MCF 10A (cell line): ENCODE measurements at places on chromosomes 11 and 22.

DNA sequence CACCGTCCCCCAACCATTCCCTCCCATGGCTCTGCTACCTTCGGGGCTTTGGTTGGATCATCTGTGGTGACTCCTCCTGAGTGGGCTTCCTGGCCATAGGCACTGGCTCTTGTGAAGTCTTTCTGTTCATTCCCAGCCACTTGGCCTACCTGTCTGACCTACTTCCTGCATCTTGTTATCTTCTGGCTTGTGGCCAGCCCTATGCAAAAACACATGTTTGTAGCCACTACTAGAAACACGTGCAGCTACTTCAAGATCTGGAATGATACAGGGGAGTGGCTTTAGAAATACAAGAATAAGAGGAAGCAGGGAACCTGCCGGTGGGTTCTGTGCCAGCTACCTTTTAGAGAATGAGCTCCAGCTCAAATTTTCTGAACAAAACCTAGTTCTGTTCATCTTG, 20.9 kb downstream of the RCOR2 start:
- DNase-seq = no peak

GRCh38 chr11:119797123-119797611, 68.2 kb upstream of the NECTIN1 start:
- no peak for DNase-seq

DNA sequence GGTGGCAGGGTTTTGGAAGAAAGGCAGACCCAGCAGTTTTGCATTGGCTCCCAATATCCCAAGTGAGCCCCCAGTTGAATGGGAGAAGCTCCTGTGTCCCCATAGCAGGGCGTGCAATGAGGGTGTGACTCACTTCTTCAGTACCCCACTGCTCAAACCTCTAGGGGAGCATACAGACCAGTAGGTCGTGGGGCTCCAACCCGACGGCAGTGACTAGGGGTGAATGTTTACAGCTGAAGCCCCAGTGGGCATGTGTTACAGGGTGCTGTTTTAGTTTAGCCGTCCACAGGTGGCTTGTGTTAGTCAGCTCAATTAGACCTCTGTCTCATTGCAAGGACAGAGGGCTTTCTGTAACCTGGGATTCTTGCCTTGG, 564.5 kb upstream of the CNTN5 start:
- DNase-seq = no peak

DNA sequence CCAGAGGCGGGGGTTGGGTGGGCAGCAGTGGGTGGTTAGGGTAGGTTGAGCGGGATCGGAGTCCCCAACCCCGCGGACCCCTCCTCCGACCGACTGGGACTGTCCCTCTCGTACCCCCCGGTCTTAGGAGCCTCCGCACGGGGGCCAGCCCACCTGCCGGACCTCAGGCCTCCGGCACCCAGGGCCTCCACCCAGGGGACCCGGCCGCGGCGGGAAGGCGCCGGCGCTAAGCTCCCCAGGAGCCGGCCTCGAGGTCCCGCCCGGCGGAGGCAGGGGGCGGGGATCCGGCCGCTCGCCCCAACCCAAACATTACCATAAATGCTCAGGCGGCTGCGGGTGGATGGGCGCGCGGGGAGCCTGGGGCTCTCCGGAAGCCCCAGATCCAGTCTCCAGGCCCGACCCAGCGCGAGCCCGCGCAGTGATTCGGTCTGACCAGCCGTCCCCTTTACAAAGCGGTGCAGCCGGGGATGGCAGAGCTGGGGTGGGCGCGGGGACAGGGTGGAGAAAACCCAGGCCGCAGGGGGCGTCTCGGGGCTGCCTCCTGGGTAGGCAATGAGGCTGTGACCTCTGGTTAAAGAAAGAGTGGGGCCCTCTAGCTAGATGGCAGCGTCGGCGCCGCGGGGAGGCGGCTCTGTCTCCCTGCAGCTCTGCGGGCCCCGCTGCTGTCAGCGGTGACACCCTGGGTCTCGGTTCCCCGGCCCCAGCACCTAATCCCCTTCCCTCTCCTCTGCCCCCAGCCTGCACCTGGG, 4.0 kb upstream of the MCAM start:
- DNase-seq = peak; percentile 59

DNA sequence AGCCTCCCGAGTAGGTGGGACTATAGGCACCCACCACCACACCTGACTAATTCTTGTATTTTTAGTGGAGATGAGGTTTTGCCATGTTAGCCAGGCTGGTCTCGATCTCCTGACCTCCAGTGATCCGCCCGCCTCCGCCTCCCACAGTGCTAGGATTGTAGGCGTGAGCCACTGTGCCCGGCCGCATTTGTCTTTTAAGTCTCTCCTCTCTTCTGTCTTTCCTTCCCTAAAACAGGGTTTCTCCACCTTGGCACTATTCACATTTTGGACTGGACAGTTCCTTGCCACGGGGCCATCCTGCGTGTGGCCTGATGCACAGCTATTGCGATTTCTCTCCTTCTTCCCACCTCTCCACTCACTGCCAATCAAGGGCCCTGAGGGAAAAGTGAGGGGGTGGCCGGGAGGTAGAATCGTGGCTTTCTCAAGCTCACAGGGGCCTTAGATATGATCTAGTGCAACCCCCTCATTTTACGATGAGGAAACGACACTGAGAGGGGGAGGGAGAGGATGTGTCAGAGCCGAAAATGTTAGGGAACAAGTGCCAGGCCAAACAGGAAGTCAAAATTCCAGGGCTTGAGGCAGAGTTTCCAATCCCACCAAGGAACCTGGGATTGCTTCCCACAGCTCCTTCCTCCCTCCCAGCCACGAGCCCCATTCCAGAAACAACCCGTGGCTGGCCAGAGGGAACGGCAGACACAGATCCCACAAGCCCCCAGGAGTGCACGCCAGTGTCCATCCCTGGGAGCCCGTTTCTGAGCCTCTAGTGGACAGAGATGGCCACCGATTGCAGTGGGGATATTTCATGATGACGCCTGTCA, 21.2 kb downstream of the SCGB1A1 start:
- peak; percentile 34 for DNase-seq

DNA sequence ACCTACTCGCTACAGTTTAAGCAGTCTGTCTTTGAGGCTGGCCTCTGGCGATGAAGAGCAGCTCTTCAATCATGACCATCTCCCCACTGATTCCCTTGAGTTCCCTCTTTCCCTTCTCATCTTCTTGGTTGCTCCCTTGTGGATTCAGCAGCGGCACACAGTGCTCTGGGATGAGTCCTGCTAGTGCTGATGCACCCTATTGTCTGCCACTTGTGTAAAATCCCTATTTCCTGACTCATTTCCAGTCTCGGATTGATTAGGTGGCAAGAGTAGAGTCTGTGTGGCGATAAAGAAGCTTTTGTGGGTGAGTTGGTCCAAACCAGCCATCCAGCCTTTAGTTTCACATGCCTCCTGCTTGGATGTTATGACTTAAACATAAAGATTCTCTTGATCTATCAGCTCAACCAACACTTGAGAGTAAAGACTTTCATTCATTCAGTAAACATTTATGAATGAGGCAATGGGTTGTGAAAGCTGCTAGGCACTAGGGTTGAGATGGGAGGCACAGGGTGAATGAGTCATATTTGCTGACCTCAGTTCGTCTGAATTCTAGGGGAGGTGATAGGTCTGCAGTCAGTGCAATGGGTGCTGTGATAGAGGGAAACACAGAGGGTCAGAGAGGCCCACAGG, 219.4 kb upstream of the RAG2 start:
- DNase-seq = peak; percentile 81

DNA sequence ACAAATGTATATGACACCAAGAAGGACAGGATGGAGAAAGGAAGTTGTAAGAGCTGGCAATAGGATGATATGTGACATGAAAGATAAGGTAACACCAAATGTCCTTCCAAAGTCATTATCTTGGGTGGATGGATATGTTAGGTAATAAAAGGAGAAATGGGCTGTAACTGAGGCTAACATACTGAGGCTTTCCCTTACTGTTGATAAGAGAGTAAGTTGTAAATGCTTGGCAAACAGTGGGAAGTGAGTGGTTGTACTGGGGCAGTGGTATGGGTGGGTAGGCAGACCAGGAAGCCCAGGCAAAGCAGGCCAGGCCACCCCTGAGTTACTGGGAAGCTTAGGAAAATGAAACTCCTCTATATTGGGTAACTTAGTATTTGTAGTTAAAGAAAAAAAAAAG, 73.7 kb downstream of the ARHGAP42 start:
- DNase-seq = no peak

DNA sequence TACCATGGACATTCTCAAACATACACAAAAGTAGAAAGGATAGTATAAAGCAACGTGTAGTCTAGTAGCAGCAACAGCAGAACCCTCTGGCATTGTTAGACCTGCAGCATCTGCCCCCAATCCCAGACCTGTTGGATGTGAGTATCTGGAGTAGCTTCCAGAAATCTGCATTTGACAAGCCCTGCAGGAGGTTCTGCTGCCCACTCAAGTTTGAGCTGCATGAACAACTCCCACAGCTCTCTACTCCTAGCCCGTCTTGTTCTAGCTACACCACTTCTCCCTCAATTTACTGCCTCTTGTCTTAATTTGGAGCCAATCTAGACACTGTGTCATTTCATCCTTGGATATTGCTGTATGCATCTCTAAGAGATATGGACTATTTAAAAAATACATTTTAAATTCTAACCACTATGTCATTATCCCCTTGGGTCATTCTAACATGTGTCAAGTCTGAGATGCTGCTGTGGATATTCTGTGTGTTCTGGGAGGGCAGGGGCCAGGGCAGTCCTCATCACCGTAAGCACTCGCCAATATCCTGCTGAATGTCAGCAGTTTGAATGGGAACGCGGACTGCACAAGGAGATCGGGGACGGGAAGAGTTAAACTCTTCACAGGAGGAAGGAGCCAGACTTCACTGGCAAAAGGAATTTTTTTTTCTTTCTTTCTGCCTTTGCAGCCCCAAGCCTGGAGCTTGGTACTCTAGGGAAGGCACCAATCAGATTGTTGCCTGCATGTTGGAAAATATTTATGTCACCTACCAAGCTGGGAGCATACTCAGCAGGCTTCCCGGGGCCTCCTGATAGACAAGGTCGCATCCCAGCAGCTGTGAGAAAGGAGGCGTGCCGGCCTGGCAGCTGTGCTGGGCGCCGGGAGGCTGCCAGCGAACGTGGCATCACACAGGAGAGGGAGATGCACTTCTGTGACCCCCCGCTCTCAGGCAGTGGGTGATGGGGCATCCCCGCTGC, 429.0 kb downstream of the MIAT start:
- DNase-seq = no peak

DNA sequence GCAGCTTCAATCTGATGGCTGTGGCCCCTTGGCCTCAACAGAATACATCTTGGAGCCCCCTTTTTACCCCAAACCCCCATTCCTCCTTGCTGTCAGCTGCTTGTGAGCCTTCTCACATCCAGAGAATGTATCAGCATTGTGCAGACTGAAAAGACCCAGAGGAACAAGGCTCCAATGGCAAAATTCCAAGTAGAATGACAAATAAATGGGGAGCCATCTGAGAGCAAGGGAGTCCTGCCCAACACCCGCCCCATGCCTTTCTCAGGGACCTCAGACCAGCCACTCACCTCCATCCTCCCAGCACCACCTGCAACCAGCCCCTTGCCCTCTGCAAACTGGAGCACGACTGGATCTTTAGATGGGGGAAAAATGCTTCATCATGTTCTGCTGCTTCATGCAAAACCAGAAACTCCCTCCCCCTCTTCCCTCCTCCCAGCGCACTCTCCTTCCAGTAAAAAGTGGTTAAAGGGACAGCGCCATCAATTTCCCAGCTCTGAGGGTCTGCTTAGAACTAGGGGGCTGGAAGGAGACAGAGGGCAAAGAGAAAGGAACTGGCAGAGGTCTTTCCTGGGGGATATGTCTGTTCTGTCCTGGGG, 2.2 kb upstream of the NEFH start:
- DNase-seq = no peak

DNA sequence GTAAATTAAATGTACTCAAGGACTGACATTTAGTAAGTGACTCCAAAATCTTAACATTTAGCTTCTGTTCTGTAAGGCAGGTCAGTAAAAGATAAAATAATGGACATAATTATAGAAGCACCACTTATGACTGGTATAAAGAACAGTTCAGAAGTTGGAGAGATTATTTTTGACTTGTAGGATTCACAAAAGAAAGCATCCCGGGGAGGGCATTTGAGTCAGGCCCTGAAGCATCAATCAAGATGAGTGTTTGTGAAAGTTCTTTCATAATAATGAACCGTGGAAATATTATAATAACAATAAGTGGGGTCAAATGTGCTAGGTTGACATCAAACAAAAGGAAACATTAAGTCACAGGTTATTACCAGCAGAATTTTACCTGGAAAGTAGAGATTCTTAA, 201.9 kb downstream of the DDX10 start:
- no peak for DNase-seq

DNA sequence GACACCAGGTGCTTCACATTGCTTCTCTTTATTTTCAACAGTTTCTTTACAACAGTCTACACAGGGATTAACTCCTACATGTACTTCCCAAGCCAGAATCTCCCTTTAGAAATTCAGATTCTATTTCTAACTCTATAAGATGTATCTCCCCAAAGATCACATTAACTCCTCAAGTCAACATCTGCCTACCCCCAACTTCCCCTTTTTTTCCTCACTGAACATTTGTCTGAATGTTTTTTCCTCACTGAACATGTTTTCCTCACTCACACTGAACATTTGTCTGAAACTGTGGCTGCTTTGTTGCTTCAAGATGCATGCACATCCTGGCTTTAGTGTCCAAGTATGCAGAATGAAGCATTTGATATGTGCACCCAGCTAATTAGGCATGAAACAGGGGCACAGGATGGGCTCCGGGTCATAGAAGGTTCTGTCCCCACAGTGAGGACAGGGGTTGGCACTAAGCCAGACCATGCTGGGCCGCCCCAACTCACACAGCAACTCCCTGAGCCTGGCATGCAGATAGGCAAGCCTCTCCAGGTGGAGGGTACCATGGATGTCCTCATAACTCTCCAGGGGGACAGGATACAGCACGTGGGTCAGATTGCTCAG, 11.3 kb downstream of the PRAME start:
- no peak for DNase-seq

DNA sequence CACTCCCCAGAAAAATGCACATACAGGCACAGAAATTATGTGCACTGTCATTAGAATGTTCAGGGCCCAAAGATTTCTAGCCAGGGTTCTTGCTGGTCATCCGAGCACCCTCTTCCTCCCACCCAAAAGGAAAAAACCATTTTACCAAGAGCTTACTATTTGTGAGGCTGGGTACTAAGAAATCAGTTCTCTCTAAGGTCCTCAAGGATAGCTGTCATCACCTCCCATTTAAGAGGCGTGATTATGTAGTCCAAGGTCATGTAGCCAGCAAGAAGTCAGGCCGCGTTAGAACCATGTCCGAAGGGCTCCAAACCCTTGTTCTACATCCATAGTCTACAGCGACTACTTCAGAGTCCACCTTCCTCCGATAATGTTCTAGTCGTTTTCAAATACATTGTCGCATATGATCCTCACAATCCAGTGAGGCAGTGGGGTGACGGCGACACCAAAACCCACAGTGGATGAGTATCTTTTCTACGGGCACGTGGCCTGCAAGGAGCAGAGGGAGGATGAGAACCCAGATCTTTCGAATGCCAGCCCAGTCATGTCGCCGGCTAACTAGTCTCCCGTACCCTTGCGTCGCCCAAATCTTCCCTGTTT, 634 bp downstream of the TIMM8B start:
- DNase-seq = peak; percentile 44

- DNase-seq = no peak
Observed at GRCh38 chr11:127392575-127392974, 392.0 kb upstream of the KIRREL3 start.

DNA sequence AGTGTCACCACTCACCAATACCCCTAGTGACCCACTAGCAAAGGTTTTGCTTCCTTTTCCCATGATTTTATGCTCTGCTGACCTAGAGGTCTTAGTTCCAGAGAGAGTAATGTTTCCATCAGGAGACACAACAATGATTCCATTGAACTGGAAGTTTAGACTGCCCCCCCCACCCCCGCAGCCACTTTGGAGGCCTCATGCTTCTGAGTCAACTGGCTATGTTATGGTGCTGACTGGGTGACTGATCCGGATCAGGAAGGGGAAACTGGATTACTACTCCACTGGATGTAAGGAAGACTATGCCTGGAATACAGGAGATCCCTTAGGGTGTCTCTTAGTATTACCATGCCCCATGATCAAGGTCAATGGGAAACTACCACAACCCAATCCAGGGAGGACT, 633.6 kb downstream of the OPCML start:
- no peak for DNase-seq
